Activated CD4-positive, alpha-beta memory T cell treated with anti-CD3 and anti-CD28 coated beads, Interleukin-2, amount 10 ng/mL, durations not matched to agents 7 days and 5 days (primary cell): ENCODE measurements at places on chromosomes 2 and 18. TPM values are rescaled to one million over a fixed set of nuclear protein-coding genes. Genes with fewer than 3 reads are reported as not detected.

The GTF2A1L gene
- total RNA-seq: not detected

The SCTR gene
- not detected for total RNA-seq

The CAPN14 gene
- 0.35 TPM for total RNA-seq

The LRRTM1 gene
- not detected for total RNA-seq

The ASB18 gene
- not detected for total RNA-seq

The IL1RL2 gene
- total RNA-seq: not detected

The PROC gene
- total RNA-seq: not detected

The KLHL41 gene
- not detected for total RNA-seq

The CRYGD gene
- total RNA-seq: not detected

The SOWAHC gene
- 0.90 TPM for total RNA-seq

The LYG2 gene
- not detected for total RNA-seq

The CRYBA2 gene
- not detected for total RNA-seq

The RAX gene
- not detected for total RNA-seq

The CDCA7 gene
- total RNA-seq: 65.2 TPM

The LOXHD1 gene
- not detected for total RNA-seq

The KCNK3 gene
- total RNA-seq: not detected

The ATP6V1C2 gene
- not detected for total RNA-seq

The CYRIA gene
- total RNA-seq: 0.05 TPM

The LINC00305 gene
- not detected for total RNA-seq

The ERMN gene
- 3.1 TPM for total RNA-seq

The NIFK gene
- 67.2 TPM for total RNA-seq

The CCT4 gene
- 145 TPM for total RNA-seq

The EGR4 gene
- total RNA-seq: not detected

The CDH19 gene
- total RNA-seq: not detected

The KLF11 gene
- total RNA-seq: 14.4 TPM

The ABHD1 gene
- 0.20 TPM for total RNA-seq

The RAB17 gene
- total RNA-seq: not detected

The C1QL2 gene
- not detected for total RNA-seq

The GDF7 gene
- total RNA-seq: not detected

The ACMSD gene
- not detected for total RNA-seq

The SPC25 gene
- total RNA-seq: 34.2 TPM

The RAD51AP2 gene
- total RNA-seq: not detected

The RAB6C gene
- total RNA-seq: not detected

The GBX2 gene
- total RNA-seq: not detected

The STPG4 gene
- total RNA-seq: 0.13 TPM

The CRYGC gene
- not detected for total RNA-seq

The TRIM43 gene
- 0.43 TPM for total RNA-seq

The STARD6 gene
- not detected for total RNA-seq

The NEB gene
- total RNA-seq: 0.45 TPM

The VWA3B gene
- not detected for total RNA-seq

The RIT2 gene
- total RNA-seq: not detected

The TRIP12 gene
- total RNA-seq: 229 TPM
